HTR-8/SVneo (cell line): ENCODE measurements at places on chromosomes 1 and 21.

DNA sequence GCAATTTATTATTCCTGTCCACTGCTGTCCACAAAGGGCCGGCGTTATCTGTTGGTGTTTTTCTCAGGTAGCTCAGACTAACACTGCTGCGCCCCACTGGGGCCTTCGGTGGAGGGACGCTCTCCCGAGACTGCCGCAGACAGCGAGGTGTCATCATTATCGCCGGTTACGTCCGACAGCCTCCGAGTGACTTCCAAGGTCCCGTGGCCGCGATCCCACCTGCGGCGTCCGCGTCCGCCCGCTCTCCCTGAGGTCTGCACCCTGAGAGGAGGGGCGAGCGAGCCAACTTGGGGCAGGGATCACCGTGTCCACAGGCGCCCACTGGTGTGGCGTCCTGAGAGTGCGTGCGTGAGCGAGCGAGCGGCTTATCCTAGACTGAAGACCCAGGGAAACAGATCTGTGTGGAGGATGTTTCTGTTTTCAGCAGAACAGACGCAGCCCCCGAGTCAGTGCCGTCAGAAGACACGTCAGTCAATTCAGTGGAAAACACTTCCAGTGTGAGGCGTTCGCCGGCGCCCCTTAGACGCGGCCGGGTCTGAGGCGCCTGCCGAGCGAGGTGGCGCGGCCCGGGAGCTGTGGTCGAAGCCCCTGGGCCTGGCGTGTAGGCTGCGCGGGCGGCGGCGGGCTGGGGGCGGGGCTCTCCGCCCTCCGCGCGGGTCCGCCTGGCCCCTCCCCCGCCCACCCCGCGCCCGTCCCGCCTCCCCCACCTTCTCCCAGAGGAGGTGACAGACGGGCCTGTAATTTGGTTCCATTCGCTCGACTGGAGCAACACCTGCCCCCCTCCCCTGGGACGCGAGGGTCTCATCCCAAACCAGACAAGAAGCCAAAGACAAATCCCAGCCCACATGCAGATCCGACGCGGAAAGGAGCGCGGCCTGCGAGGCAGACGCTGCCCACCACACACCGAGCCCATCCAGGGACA lies 12.6 kb downstream of the NHLH2 start:
- DNase-seq: no peak

DNA sequence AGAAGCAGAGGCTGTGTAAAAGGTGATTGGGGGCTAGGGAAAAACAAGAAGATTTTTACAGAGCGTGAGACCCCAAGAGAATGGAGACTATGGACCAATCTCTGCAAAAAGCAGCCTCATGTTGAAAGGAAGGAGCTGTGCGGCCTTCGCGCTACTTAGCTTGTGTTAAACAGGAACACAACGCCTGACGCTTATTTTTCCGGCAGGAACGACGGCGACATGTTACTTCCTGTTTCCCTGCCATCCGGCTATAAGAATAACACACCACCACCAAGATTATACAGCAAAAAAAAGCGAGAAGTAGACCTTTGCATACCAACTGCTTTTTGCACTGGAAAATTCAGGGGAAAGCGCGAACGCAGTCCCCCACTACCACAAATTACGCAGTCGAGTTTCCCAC lies 272.7 kb downstream of the FAM72C start:
- DNase-seq: no peak

DNA sequence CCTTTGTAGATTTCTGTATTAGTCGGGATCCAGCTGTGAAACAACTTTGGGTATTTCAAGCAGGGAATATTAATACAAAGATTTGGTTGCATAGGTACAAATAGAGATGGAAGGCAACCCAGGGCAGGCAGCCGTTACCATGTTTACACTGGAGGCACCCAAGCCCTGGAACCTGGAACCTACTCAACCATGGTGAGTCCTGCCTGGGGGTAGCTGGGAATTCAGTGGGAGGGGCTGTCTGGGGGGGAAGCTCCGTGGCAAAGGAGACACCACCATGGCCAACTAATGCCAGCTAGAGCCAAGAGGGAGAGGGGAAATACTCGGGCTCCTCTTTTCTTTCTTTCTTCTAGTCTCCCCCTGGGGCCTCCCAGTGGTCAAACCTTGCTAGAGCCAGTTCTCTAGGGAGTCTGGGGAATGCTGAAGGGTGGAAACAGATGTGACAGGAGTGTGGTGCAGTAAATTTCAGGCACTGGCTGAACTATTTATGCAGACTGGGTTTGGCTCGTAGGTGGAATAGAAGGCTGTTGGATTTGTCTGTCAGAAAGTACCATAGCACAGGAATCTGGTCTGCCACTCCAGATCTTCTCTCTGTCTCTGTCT lies 91.9 kb upstream of the CACNA1E start:
- no peak for DNase-seq

GRCh38 chr1:156583821-156584622 lies 4.5 kb downstream of the TTC24 start:
- DNase-seq: peak; percentile 68

DNA sequence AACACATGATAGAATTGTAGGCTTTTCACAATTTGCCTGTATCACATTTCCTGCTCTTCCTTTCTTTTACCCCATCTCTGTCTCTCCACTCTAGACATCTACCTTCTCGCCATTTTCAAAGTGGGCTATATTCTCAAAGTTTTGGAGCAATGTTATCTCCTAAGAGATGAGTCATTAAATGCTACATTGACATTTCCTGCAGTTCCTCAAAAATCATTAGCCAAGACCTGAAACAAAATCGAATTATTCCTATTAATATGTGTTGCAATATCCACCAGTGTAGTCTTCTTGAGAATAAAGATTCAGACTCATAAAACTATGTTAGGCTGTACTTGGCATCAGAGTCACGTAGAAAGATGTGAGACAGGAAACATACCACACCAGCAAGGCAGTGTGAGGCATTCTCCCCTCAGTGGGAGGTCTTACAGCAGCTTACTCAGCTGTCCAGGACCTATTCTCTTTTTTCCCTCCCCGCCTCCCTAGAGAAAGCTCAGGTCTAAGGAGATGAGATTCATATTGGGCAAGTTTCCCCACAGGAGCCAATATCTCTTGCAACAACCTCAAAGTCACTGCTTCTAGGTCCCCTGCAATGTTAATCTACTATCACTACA lies 38.8 kb downstream of the FRRS1 start:
- no peak for DNase-seq

DNA sequence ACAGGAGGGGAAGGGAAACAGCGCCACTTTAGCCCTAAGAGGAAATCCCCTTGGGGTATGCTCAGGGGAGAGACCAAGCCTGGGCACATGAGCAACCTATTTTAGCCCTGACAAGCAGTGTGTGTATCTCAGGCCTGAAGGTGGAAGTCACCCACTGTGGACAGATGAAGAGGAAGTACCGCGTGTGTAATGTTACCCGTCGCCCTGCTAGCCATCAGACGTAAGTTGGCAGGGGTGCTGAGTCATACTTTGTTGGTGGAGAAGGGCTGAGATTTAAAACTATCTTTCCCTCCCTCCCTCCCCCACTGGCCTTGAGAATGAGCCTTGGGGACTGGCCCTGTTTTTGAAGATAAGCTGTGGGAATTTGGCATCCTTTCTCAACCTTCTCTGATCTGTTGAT lies 11.2 kb downstream of the AGO1 start:
- DNase-seq: no peak

- DNase-seq: no peak
Observed at GRCh38 chr1:81296601-81297000, 504.1 kb upstream of the ADGRL2 start.

GRCh38 chr1:17665950-17666720 lies 89.0 kb upstream of the ACTL8 start:
- DNase-seq: no peak

DNA sequence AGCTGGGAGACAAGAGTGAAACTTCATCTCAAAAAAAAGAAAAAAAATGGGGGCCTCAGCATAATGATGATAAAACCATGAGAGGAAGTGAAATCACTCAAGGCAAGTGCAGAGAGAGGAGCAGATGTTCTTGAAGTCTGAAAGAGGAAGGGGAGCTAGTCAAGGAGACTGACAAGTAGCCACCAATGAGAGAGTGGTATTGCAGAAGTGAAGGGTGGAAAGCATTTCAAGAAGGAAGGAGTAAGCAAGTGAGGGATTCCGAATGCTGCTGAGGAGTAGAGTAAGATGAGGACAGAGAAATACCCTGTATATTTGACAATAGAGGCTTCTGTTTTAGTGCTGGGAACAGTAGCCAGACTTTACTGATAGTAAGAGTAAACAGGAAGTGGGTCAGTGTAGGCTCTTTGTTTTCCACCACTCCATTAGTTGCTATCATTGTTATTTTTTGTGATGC lies 2.9 kb downstream of the TATDN3 start:
- DNase-seq: no peak

GRCh38 chr1:109225308-109225707 lies 11.6 kb downstream of the SARS1 start:
- DNase-seq: no peak

GRCh38 chr1:30325999-30326398 lies 397.4 kb downstream of the MATN1 start:
- DNase-seq: no peak

GRCh38 chr1:24858277-24858676 lies 71.8 kb downstream of the RUNX3 start:
- DNase-seq: no peak

- DNase-seq: no peak
Observed at GRCh38 chr1:168535536-168535935, 8.3 kb downstream of the XCL2 start.

GRCh38 chr1:246566813-246567645 lies 773 bp downstream of the CNST start:
- peak; percentile 27 for DNase-seq

DNA sequence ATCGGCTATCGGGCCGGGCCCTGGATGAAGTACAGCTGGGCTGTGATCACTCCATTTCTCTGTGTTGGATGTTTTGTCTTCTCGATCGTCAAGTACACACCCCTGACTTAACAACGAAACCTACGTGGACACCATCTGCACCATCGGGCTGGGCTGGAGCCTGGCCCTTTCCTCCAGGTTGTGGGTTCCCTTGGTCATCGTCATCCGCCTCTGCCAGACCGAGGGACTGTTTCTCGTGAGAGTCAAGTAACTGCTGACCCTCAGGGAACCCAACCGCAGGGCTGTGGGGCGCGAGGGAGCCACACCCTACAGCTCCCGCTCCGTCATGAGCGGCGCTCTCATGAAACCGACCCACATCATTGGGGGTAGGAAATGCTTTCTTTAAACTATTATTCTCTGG lies 842.4 kb upstream of the TMPRSS15 start:
- DNase-seq: no peak

DNA sequence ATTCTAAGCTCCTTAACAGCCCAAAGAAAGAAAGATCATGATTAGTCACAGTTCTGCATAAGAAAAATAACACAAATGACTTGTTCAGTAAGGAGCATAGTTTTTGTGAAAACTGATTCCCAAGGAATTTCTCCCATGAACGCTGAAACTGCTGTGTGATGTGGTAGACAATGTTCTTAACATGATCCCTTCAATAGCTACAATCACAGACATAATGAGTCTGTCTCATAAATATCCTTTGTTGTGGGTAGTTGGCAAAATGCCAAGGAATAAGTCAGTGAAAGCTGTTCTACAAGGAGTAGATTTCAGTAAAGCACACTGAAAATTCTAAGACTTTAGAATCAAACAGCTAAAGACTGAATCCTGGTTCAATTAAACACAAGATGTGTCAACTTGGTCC lies 404.8 kb downstream of the HLX start:
- peak; percentile 10 for DNase-seq

DNA sequence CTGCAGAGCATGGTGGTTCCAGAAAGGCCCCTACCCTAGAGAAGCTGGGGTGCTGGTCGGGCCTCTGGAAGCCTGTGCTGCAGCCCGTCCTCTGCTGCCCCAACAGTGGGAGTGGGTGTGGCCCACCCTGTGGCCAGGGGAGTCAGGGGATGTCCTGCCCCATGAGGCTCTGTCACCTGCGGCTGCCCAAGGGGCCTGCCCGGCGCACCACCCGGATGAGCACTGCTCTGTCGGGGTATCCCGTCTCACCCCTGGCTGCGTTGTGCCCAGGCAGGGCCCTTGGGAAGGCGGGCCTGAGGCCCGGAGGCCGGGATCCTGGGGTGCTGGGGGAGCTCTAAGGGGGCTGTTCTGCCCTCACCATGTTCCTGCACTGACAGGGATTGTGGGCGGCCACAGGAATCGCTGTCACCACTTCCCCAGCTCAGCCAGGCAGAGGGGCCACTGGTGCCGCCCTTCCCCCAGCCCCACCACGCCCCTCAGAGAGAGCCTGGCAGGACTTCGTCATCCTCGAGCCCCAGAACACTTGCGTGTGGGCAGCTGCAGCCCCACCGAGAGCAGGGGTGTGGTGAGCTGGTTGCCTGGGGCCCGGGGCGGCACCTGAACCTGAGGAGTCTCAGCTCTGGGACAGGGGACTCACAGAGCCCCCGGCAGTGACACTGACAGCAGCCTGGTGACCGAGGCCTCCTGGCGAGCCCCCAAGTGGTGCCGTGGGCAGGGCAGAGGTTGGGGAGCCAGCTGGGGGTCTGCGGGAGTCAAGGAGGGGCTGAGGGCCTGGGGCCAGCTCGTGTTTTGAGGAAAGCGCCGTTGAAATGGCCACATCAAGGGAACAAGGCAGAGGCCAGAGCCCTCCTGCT lies 20.2 kb downstream of the PANK4 start:
- no peak for DNase-seq

DNA sequence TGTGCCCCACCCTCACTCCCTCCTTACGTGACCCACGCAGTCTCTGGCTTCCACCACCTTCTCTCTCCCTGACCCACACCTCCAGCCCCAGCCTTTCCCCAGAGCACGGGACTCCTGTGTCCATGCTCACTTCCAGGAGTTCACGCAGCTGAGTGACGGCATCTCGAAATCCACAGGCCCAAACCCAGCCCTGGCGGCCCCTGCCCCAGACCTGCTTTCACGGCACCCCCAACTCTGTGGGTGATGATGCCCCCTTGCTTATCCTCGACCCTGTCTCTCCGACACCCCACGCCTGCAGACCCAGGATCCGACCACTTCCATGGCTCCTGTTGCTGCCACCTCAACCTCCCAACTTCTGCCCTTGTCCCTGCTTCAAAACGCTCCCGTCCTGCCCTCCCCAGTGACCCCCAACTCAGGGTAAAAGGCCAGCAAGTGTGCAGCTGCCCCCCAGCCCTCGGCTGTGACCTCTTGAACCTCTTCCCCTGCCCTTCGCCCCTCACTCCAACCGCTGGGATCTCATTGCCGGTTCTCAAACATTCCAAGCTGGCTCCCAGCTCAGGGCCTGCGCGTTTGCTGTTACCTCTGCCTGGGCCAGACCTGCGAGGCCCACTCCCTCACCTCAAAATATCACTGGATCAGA lies 30.4 kb upstream of the LAPTM5 start:
- DNase-seq: no peak

GRCh38 chr1:94142022-94142421 lies 21.1 kb upstream of the ABCA4 start:
- no peak for DNase-seq

GRCh38 chr1:201466492-201466891 lies 2.5 kb downstream of the PHLDA3 start:
- DNase-seq: no peak
